NCI-H2107 (cell line): ENCODE measurements at places on chromosomes 13 and 19.

DNA sequence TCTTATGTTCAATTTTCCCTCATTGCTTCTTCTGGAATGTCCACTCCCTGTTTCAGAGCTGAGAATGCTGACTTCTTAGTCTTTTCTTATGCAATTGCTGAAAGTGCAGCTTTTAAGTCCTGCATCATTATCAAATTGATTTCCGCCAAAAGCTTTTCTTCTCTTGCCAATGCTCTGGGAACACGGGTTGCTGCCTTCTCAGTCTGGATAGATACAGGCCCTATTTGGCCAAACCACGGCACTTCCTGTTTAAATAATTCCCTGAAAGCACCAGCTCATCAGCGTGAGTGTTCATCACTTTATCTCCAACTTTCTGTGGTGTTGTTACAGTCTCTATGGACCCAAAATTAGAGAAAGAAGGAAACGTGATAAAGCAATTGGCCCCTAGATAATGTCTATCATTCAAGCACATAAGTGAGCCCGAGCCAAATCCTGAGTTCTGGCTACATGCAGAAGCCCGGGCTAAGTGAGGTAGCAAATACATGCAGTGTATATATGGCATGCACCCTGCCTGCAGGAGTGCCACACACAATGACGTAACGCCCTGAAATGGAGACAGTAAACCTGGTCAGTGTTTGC, 85.7 kb downstream of the CYSLTR2 start:
- no peak for DNase-seq

DNA sequence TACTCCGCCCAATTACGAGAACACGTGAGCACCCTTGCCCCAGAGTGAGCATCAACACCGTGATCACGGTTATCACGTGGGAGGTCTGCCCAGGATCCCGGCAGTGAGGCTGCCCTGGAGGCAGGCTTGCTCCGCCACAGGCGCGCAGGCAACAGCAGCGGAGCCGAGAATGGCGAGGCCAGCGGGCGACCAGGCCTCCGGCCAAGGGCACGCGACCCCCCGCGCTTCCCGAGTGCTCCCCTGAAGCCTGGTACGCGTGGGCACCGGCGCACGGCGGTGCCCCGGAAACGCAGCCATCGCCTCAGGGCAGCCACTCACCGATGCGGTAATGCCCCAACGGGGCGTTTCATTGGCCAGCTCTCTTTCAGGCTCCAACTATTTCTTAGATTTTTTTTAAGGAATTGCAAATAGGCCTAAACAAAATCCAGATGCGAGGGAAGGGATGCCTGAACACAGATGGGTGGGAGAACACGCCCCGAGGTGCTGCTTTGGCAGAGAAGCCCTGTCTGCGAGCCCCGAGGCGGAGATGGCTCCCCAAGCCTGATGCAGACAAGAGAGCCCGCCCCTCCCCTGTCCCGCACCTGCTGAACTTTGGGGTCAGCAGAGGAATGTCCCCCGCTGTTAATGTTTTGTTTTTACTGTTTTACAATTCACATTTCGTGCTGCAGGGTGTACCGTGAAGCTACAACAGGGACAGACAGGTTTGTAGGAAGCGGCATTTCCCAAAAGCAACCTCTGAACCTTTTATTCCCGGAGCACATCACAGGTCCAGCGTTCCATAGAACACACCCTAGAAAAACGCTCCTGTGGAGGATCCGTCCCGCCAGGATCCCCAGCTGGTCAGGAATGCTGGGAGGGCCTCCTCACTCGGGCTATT, 132.7 kb downstream of the ZDHHC20 start:
- DNase-seq = no peak

DNA sequence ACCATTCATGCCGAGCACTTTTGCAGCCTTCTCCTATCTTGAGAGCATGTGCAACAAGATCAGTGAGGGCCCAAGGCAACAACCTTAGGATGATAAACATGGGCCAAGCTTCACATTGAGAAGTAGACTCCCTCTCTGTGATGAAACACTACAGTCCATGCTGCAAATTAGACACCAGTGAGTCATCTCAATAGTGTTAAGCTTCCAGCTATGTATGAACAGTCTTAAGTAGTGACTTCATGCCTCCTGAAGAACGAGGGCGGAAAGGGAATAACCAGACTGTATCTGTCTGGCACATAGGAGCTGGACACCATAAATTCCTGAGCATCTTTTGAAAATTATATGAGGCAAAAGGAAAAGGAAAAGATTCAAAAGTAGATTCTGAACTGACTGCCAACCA, 309.9 kb upstream of the SLITRK1 start:
- DNase-seq = no peak

DNA sequence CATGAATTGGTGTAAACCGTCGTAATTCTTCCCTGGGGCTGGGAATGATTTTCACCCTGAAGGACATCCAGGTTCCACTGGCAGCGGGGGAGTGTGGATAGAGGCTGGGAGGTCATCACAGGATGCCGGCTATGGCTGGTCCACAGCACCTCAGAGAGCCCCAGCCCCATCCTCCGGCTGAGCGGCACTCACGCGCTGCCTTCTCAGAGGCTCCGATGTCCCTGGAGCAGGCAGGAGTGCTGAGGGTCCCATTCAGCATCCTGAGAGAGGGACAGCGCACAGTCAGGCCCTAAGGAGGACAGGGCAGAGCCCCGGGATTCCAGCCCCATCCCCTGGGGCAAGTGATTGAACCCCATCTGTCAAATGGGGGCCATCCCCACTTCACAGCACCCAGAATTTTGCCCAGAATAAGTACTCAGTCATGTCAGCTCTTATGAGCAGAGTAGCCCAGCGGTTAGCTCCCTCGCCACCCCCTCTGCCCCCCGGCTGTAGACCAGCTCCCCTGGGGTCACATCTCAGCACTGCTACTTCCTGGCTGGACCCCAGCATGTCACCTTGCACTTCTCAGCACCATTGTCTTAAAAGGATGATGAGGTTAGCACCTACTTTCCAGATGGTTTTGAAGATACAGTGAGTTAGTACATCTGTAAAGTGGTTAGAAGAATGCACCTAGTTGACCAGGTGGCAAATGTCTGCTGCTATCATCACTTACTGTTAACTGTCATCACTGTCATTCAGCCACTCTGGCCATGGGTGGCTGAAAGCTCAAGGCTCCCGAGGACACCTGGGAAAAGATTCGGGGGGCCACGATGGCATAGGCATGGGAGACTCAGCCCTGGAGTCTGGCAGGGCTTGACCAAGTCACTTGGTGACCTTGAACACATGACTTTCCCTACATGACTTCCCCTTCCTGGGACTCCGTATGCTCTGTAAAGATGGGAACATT, 11.9 kb downstream of the GRAMD1A start:
- DNase-seq = no peak

DNA sequence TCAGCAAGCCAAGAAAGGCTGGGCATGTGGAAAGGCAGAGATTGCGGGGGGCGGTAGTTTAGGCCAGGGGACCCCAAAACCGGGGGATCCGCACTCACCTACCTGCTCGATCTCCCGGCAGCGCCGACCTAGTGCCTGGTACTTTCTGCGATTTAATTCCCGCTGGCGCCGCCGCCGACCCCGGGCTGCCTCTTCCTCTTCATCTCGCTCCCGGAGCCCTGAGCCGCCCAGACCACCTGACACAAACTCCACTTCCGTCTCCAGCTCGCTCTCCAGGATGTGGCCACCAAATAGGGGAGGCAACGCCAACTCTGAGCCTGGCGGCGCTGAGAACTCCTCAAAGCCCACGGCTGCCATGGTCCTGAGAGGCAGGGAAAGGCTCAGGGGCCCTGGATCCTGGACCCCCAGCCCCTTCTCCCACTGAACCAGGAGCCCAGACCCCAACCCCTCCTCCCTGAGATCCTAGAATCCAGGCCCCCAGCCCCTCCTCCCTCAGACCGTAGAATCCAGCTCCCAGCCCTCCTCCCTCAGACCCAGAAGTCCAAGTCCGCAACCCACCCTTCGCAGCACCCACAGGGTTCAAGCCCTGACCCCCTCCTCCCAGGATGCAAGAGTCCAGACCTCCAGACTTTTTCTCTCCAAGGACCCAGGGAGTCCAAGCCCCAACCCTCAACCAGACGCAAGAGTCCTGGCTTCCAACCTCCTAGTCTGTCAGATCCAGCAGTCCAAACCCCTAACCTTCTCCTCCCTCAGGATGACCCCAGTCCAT, 933 bp downstream of the TFPT start:
- peak; percentile 21 for DNase-seq

- DNase-seq = no peak
These were observed at the start of gene ALOX5AP for GRCh38 chr13:30735025-30735871. ALOX5AP (plus strand) TSS chr13:30735543; CDS start chr13:30735606, 63 bp downstream.
